IMR-90 (cell line): ENCODE measurements at places on chromosomes 11 and 22. TPM values are rescaled to one million over a fixed set of nuclear protein-coding genes. Genes with fewer than 3 reads are reported as not detected.

DNA sequence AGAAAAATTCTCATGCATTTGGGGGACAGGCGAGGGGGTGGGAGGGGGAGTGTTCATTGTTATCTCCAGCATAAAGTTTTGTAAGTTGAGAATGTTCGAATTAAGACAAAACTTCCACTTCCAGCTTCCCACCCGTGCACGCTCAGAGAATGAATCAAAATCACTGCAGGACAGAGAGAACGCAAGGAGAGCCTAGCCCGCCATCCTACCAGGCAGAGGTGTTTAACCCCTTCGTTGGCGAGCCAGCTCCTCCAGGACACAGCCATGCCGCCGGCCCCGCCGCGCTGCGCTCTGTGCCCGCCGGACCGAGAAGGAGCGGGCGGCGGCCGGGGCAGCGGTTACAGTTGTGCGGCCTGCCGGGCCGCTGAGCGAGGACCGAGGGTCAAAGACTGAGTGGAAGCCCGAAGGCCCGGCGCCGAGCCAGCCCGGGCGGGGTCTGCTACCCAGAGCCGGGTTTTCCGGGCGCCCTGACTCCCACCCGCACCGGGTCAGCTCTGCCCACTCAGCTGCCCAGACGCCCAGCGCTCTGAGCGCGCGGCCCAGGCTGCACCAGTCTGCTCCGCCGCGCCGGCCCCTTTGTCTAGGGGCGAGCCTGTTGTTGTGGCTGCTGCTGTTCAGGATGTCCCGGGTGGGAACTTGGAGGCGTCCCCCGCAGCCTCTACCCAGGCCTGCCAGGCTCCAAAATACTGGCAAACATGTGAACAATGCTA, at the start of gene NOX4:
TSS of gene NOX4 (minus strand) at position 395 of the 710 bp plus-strand sequence. CDS start at position 266, 129 bp downstream.
- DNase-seq = peak; percentile 48

DNA sequence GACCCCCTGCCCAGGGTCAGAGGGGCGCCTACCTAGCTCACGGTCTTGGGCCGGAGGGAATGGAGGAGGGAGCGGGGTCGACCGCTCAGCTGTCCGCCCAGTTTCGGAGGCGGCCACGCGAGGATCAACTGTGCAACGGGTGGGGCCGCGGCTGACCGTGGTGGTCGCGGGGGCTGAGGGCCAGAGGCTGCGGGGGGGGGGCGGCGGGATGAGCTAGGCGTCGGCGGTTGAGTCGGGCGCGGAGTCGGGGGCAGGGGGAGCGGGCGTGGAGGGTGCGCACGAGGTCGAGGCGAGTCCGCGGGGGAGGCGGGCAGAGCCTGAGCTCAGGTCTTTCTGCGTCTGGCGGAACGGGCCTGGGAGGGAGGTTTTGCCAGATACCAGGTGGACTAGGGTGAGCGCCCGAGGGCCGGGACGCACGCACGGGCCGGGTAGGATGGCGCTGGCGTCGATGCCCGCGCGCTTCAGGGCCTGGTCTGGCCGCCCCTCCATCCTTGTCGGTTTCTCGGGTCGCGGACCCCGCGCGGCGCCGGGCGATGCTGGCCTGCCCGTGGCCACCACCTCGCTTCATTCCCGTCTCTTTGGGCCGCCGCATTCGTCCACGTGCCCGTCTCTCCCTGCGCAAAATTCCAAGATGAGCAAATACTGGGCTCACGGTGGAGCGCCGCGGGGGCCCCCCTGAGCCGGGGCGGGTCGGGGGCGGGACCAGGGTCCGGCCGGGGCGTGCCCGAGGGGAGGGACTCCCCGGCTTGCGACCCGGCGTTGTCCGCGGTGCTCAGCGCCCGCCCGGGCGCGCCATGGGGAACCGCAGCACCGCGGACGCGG, at the start of gene DRD4:
TSS of gene DRD4 (plus strand) at position 759 of the 822 bp plus-strand sequence. CDS start at position 795, 36 bp downstream.
- DNase-seq = peak; percentile 37

Gene YPEL4
- total RNA-seq = under 0.01 and 0.18 TPM in 2 replicates

DNA sequence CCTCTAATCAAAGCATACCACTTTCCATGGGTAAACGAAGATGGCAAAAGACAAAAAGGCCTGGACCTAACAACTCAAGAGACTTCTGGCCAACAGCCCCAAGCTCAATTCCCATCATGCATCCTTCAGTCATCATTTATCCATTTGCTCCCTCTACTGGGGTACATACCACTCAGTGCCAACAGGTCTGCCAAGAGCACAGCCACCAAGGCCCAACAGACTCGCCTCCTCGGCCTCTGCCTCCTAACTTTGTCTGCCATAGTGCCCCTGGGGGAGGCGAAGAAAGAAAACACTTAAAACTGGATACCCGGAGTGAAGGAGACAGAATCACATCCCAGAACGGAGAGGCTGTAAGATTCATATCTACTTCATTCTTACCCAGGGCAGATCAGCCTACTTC, 1.1 kb downstream of the HYOU1 start:
- DNase-seq = peak; percentile 37

- DNase-seq = peak; percentile 98
Measured at GRCh38 chr11:128582496-128583366, 4.6 kb downstream of the ETS1 start.

DNA sequence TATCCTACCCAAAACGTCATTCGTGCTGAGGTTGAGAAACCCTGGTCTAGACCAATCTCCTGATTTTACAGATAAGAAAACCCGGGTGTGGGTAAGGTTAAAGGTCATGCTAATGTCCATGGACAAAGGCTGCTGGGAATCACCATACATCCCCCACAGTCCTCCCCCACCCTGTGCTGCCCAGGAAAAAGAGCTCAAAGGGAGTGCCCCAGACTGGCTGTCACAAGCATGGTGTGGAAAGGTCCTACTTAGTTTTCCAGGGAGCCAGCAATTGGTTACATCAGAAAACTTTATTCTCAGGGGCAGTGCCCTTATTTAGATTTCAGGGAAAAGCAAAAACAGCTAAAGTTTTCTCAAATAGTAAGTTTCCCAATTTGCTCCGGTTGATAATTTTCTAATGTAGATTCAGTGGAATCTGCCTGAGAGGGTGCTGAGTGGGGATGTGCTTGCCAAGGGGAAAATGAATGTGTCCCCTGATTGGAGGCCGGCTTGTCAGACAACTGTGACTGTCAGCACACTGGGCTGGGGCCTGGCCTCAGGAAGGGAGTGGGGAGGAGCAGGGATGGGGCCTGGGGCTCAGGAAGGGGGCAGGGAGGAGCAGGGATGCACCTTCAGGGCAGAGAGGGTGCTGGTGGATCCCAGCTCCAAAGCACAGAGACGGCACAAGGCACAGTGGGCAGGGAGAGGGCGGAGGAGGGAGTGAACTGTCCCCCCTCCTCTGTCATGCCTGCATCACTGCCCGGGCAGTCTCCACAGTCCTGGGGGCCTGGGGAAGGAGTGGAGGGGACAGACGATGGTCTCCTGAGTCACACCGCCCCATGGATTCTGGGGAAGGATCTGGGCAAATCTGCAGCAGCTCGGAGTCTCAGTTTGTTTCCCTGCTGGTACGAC, 263.6 kb downstream of the KIRREL3 start:
- DNase-seq = no peak

DNA sequence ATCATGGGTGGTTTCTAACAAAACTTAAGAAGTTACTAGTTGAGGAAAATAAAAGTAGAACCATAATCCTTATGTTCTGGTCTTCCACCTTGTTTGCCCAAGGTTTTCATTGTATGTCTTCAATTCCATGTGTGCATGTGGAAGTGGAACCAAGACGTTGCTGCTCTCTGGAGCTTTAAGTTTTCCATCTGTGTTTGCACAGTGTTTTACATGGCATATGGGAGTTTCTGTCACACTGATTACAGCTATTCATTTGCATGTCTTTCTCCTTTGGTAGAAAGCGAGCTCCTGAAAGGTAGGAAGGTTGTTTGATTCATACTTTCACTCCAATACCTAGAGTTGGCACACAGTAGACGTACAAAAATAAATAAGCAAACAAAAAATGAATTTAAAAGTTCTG, 112.6 kb upstream of the LUZP2 start:
- no peak for DNase-seq

GRCh38 chr11:71542879-71543777, 5.1 kb upstream of the KRTAP5-9 start:
- DNase-seq = no peak

DNA sequence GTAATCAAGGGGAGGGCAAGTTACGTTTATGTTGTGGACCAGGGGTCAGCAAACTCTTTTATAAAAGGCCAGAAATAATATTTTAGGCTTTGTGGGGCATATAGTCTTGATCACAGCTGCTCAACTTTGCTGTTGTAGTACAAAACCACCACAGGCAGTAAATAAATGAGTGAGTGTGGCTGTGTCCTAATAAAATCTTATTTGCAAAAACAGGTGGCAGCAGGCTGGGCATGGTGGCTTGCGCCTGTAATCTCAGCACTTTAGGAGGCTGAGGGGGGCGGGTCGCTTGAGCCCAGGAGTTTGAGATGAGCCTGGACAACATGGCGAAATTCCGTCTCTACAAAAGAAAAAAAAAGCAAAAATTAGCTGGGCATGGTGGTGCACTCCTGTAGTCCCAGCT, 57.9 kb upstream of the NUP160 start:
- no peak for DNase-seq

Gene CEP126
- total RNA-seq = 0.72 and 1.1 TPM in 2 replicates

DNA sequence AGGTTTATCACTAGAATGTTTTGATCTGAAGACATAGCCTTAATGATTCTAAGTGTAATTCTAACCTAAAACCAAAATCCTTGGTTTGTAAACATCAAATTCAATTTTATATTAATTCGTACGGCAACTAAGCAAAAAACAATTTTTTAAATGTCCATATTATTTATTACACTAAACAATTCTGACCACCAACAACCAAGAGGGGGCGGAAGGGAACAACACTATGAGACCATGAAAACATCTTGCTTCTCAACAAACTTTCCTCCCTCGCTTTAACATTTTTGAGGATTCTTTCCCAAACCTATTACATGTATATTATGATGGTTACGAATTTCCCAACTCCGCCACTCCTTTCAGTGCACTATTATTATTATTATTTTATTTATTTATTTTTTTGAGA, 6.5 kb upstream of the UCP2 start:
- DNase-seq = no peak
